Fibroblast of lung (primary cell): ENCODE measurements at places on chromosomes 2 and 18. TPM values are rescaled to one million over a fixed set of nuclear protein-coding genes. Genes with fewer than 3 reads are reported as not detected.
A peak's percentile ranks its signal among the peaks of the same experiment; 100 is the strongest.

DNA sequence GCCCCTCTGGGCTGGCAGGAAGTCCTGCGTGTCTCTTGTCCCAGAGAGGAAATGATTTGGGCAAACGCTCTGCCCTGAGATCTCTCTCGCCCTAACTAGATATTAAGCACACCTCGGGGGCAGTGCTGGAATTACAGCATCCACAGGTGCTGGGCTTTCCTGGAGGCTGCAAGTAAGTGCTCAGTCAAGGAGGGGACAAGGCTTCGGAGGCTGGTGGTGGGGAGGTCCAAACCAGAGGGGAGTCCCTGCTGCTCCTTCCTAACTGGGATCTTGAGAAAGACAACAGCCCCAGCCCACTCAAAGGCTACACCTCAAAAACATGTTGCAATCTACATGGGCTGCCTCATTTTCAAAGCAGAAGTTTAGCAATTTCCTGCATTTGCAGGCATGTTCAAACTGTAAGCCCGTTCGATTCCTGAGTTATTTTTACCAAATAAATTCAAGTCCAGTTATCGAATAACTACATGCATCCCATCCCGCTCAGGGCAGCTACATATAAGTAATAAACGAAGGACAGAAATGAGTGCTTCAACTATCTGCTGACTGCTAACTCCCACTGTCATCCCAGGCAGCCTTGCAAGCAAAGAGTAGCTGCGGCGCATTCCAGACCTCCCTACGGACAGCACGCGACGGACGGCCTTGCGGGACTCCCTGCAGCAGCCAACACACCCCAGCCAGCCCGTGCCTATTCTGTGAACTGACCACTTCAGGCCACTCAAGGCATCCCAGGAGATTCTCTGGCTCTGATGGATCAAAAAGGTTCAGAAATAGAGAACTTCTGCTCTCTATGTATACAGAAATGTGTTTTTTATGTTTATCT is 27.5 kb downstream of the ZNF516 start:
- peak; percentile 27 for DNase-seq

DNA sequence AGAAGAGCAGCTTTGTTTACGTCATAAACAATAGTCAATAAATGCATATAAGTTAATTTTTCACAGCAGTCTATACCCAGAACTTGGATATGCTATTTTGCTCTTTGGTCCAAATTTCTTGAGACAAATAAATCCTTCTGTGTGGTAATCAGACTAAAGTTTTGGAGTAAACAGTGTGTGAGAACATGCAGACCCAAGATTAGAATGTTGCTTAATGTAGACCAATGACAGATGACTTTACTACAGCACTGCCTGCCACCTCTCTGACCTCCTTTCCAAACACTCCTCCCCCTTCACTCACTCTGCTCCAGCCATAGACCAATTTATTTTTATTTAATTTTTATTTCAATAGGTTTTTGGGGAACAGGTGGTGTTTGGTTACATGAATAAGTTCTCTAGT is 115.3 kb upstream of the TANK start:
- DNase-seq = no peak

Gene PID1
- 15.7 and 49.0 TPM in 2 replicates for polyA plus RNA-seq

Gene ABHD1
- polyA plus RNA-seq = 0.08 and 0.10 TPM in 2 replicates

- DNase-seq = peak; percentile 96
Observed at GRCh38 chr2:232013701-232014353, 52.3 kb downstream of the DIS3L2 start.

GRCh38 chr2:126639276-126639675 is 16.7 kb upstream of the GYPC start:
- DNase-seq = no peak

GRCh38 chr2:107313316-107313715 is 427.3 kb upstream of the ST6GAL2 start:
- DNase-seq = no peak

- DNase-seq = peak; percentile 91
Observed at GRCh38 chr2:675982-676646, 1.1 kb downstream of the TMEM18 start.

GRCh38 chr2:154978710-154979109 is 280.2 kb downstream of the KCNJ3 start:
- no peak for DNase-seq

Gene KCNS3
- 2.8 and 3.0 TPM in 2 replicates for polyA plus RNA-seq

Gene EIF2AK3
- 8.8 and 11.9 TPM in 2 replicates for polyA plus RNA-seq

- DNase-seq = no peak
Observed at GRCh38 chr2:24206242-24206641, 31.4 kb downstream of the FAM228A start.

Gene VWC2L
- polyA plus RNA-seq = not detected in 2 replicates

DNA sequence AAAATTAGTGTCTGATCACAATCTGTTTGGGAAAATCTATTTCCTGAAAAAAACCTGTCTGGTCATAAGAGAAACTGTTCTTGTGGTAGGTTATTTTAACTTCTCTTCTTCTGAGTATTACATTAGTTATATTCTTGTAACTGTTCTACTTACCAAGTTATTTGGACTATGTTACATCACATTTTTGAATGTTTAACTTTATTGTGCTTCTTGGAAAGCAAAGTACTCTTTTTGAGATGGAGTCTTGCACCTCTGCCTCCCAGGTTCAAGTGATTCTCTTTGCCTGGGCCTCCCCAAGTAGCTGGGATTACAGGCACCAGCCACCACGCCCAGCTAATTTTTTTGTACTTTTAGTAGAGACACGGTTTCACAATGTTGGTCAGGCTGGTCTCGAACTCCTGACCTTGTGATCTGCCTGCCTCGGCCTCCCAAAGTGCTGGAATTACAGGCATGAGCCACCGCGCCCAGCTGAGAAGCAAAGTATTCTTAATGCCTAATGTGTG is 39.4 kb downstream of the AFTPH start:
- DNase-seq = no peak

DNA sequence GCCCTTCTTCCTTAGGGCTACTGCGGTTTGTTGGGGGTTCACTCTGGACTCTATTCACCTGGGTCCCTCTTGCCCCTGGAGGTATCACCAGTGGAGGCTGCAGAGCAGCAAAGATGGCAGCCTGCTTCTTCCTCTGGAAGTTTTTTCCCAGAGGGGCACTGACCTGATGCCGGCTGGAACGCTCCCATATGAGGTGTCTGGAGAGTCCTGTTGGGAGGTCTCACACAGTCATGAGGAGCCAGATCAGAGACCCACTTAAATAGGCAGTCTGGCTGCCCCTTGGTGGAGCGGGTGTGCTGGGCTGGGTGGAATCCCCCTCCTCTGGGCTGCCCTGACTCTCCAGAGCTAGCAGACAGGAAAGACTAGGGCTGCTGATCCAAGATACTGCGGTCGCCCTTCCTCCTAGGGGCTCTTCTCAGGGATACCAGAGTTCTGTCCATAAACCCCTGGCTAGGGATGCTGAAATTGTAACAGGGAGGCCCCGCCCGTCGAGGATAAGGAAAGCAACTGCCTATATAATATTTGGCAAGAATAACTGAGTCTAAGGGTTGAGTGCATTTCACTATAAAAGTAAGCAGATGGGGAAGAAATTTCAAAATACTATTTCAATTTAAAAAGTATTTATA is 140.7 kb downstream of the NOL4 start:
- no peak for DNase-seq

GRCh38 chr2:231714639-231715498 is 6.5 kb downstream of the PTMA start:
- peak; percentile 23 for DNase-seq

Gene PRKAG3
- polyA plus RNA-seq = 0.02 TPM in 1 of 2 replicates, not detected in the other

Gene TUBA3E
- not detected in 2 replicates for polyA plus RNA-seq

DNA sequence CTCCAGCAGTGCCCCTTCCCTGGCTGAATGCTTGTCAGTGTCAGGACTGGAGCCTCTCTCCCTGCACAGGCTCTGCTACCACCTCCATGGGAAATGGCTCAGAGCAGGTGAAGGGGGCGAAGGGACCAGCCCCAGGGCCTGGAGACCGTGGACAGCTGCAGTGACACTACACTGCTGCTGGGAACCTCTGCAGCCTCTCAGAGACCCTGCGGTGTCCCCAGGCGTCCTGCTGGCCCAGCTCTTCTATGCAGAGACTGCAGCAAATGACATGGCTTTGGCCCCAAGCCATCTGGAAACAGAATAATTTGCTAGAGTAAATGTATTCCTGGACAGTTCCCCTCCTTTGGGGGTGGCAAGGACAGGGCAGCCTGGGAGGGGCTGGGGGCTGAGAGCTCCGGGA is 53.2 kb downstream of the CIB4 start:
- no peak for DNase-seq

- no peak for DNase-seq
Observed at GRCh38 chr2:11765501-11765900, 19.1 kb downstream of the LPIN1 start.

DNA sequence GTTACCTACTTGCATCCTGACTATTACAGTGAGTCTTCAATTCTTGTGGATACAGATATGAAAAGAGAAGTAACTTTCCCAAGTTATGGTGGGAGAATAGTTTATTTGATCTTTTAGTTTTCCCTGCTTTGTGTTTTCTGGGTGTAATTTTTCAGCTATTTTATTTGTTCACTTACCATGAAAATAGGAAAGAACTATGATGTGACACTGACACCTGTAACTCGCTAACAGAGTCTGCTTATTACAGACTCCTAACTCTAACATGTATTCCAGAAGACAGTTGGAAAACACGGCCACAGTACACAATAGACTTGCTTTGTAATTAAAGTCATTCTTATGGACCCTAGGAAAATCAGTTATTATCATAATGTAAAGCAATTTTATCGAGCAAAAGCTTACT is 323.2 kb downstream of the LRRTM1 start:
- DNase-seq = no peak

GRCh38 chr2:205775097-205775877 is 93.0 kb downstream of the NRP2 start:
- peak; percentile 72 for DNase-seq

DNA sequence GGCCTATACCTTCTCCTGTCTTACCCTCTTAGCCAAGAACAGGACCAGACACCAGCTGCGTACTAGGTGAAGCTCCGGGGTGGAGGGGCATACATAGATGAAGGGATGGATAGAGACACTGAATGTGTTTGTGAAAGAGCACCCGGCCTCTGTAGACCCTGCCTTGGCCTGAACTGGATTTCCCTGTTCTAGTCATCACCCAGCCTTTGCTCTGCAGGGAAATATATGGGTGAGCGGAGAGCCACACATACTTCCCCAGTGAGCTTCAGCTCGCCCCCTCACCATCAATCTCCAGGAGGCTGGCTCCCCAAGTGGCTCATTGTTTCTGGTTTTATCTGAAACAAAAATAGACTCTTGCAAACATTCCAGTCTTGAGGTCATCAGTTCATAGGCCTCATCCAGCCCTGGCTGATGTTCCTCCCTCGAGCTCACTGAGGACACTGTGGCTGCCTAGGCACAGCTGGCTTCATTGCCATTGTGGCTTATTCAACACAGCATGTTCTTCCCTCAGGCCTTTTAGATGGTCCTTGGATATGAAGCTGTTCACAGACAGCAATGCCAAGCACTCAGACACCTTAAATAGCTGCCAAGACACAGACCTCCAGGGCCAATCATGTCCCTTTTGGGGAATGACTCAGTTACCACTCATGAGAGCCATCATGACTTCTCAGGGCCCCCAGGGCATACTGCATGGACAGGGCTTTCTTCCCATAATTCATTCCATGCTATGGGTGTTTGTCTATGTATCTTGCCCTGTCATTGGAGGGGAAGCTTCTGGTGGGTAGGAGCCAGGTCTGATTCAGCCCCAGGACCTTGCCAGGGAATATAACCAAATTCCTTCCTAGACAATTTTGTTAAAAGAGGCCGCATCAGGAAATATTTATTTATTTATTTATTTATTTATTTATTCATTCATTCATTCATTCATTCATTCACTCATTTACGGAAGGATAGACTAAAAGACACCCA is 82.4 kb downstream of the TTC32 start:
- peak; percentile 32 for DNase-seq

DNA sequence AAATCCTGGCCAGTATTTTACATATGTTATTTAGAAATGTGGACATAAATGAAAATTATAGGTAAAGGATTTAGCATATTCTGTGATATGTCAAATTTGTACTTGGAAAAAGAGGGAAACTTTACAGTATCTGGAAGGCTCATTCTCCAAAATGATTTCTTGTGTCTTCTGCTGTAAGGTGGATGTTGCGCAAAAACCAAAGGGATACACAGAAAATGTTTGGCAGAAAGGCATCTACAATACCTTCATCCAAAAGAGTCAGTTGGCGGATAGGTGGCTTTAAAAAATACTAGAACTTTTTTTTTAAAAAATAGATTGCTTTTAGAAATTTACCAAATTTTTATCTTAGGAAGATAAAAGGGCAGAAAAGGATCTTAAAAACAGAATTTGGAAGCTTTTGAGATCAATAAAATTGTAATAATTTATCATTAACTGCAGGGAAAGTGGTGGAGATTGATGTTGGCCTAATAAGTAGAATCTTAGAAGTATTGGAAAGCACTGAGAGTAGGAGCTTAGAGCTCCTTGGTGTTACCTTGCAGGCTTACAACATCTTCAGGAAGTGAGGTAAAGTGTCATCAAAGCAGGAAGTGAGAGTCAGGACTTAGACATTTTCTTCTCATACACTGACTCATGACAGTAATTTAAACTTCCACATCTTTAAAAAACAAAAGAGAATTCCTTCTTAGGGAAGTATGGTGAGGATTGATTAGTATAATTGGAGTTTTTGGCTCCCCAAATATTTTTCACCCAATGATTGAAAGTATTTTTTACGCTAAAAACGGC is 2.1 kb downstream of the NABP1 start:
- DNase-seq = peak; percentile 91

Gene ZNF396
- 0.80 and 1.7 TPM in 2 replicates for polyA plus RNA-seq

- no peak for DNase-seq
Observed at GRCh38 chr2:129892773-129893172, 86.7 kb upstream of the RAB6C start.

Gene MPP4
- 2.7 and 4.4 TPM in 2 replicates for polyA plus RNA-seq

DNA sequence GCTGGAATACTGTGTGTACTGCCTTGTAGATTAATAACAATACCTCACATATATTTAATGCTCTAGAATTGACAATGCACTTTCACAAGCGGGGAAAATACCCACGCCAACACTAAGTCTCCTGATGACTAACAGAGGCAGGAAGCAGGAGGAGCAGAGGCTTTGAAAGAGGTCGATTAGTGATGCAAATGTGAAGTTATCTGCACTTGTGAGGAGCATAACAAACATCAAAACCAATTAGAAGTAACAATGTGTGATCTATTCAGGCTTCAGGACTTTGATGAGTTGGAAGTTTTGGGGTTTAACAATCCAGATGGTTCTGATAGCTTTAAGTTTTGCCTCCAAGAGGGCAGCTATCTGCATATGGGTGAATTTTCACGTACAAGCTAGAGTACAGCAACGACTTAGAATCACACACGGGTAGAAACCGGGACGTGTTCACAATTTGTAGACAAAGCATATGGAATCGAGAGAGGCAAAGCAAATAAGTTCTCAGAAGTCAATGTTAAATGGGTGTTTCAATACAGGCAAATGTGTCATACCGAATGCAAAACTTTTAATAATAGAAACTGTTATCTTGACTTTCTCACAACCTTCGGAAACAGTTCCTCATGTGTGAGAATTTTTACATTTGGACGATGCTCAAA is 114.5 kb downstream of the METTL8 start:
- DNase-seq = no peak
